ENCODE measurements at places on chromosomes 11 and 22.

DNA sequence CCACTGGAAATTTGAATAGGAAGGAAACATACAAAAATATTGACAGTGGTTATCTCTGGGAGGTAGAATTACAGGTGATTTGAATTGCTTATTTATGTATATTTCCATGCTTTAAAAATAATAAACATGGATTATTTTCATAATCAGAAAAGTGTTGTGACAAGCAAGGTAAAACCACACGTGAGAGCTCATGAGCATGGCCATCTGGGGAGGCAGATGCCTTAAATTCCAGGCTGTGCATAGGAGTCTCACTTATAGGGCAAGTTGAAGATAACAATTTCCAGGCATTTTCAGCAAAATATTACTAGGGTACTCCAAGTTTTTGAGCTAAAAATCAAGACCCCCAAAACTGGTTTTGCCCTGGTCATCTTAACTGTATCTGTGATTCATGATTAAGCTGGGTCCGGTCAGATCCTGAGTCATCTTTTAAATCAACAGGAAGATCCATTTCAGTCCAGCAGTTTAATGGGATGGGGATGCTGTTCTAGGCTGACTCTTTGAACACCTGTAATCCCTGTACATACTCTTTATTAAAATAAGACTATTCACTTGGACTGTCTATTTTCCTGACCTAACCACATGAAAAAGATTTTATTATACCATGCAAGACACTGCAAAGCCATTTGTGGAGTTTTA is 115.8 kb upstream of the NARS2 start:
- no peak overlapping the region for H3K4me3 ChIP-seq
- peaks cover 12% of the 10 kb centered on the region for H3K27me3 ChIP-seq
- H3K4me1 ChIP-seq: no peaks in the 10 kb centered on the region

GRCh38 chr22:40401532-40401931 is 31.1 kb downstream of the SGSM3 start:
- H3K36me3 ChIP-seq: peaks cover 53% of the 10 kb centered on the region
- peak overlapping the region; percentile 82 for H3K27ac ChIP-seq
- peak overlapping the region; percentile 78 for H3K4me3 ChIP-seq
- peak; percentile 77 for DNase-seq
- H3K4me1 ChIP-seq: peaks cover 51% of the 10 kb centered on the region

- peak; percentile 55 for DNase-seq
- no peak overlapping the region for H3K4me3 ChIP-seq
- no peak overlapping the region for H3K27ac ChIP-seq
- peaks cover 25% of the 10 kb centered on the region for H3K27me3 ChIP-seq
- no peaks in the 10 kb centered on the region for H3K36me3 ChIP-seq
- no peaks in the 10 kb centered on the region for H3K4me1 ChIP-seq
These were observed 22.0 kb downstream of the RHBDD3 start for GRCh38 chr22:29245626-29246385.

DNA sequence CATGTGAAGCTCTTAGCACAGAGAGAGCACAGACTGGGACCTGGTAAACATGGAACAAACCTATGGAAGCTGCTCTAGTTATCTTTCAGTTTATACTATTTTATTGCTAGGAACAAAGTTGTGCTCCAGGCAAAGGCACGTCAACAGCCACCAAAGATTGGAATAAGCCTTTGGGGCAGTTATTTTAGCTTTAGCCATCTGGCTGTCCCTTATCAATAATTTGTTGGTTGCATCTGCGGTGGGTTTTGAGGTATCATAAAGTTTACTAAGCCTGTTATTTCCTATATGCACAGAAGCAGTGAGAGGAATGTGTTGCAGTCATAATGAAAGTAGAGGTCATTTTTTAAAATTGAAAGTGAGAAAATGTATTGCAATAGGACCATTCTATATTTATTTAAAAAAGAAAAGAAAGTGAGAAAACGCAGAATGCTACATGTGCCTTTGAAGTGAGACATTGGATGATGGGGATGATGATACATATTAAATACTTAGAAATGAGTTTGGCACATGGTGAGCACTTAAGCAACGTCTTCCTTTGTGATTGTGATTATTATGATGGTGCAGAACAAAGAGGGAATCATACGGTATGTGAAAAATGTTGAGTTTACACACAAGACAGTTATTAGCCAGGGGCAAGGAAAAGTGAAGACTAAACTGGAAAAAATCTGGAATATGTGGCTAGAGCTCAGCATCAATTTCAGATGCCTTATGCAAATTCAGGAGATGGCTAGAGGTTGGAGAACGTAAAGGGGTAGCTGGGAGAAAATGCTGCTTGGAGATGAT is 58.3 kb downstream of the PRR5L start:
- H3K27me3 ChIP-seq: peaks cover 25% of the 10 kb centered on the region
- H3K36me3 ChIP-seq: no peaks in the 10 kb centered on the region
- DNase-seq: peak; percentile 20
- H3K4me3 ChIP-seq: peak overlapping the region; percentile 35
- peaks cover 51% of the 10 kb centered on the region for H3K4me1 ChIP-seq

GRCh38 chr22:10727393-10727792 is 4800.6 kb upstream of the OR11H1 start:
- H3K36me3 ChIP-seq: peaks cover 59% of the 10 kb centered on the region
- H3K4me1 ChIP-seq: no peaks in the 10 kb centered on the region
- H3K4me3 ChIP-seq: no peak overlapping the region
- H3K27me3 ChIP-seq: no peaks in the 10 kb centered on the region
- no peak overlapping the region for H3K27ac ChIP-seq

DNA sequence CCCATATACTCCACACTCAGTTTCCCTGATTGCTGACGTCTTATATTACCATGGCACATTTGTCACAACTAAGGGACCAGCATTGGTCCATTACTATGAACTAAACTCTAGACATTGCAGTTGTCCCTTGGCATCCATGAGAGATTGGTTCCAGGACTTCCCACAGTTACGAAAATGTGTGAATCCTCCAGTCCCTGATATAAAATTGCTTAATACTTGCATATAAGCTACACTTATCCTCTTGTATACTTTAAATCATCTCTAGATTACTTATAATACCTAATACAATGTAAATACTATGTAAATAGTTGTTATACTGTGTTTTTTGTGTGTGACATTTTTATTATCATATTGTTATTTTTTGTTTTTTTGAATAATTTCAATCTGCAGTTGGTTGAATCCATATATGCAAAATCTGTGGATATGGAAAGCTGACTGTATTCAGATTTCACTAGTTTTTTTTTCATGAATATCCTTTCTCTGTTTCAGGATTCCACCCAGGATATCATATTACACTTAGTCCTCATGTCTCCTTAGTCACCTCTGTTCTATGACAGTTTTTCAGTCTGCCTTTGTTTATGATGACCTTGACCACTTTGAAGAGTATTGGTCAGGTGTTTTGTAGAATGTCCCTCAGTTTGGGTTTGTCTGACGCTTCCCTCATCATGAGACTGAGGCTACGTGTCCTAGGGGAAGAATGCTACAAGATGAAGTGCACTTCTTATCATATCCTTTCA is 55.3 kb downstream of the INSC start:
- no peak for DNase-seq
- no peaks in the 10 kb centered on the region for H3K36me3 ChIP-seq
- peaks cover 11% of the 10 kb centered on the region for H3K27me3 ChIP-seq
- H3K27ac ChIP-seq: no peak overlapping the region
- no peaks in the 10 kb centered on the region for H3K4me1 ChIP-seq

- no peak for DNase-seq
- no peaks in the 10 kb centered on the region for H3K36me3 ChIP-seq
- peaks cover 8% of the 10 kb centered on the region for H3K4me1 ChIP-seq
- H3K27me3 ChIP-seq: no peaks in the 10 kb centered on the region
- peak overlapping the region; percentile 62 for H3K27ac ChIP-seq
These were observed 8.1 kb upstream of the PLXNB2 start for GRCh38 chr22:50315289-50316113.

DNA sequence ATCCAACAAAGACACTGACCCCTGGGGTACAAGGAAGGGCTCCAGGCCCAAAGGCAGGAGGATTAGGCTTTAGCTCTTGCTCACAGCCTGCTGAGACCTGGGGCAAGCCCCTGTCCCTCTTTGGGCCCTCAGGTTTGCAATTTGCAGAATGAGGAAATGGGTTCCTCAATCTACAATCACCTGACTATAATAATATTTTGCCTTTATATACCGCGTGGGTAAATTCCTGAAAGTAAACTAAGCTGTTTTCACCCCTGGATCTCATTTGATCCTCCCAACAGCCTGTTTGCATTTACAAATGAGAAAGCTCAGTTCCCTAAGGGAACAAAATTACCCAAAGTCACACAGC is 797 bp downstream of the STARD10 start:
- H3K27ac ChIP-seq: peak overlapping the region; percentile 99
- H3K4me3 ChIP-seq: peak overlapping the region; percentile 97
- no peaks in the 10 kb centered on the region for H3K36me3 ChIP-seq
- H3K4me1 ChIP-seq: peaks cover 17% of the 10 kb centered on the region
